ENCODE measurements at places on chromosomes 2 and 18.

DNA sequence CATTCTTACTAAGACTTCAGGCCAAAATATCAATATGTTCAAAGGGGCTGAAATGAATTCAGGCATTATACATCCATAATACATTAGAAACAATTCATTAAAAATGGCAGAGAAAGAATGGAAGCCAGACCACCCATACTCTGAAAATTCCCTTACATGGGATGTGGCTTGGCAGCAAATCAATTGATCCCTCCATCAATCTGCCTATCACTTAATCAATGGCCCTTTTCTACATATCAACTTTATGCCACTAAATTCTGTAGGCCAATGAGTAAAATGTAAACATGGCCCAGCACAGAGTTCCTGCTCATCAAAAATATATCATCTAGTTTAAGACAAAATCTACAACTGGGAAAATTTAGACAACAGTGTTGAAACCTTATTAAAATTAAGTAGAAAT, 41.8 kb upstream of the SLC14A2 start:
- DNase-seq, result no peak

DNA sequence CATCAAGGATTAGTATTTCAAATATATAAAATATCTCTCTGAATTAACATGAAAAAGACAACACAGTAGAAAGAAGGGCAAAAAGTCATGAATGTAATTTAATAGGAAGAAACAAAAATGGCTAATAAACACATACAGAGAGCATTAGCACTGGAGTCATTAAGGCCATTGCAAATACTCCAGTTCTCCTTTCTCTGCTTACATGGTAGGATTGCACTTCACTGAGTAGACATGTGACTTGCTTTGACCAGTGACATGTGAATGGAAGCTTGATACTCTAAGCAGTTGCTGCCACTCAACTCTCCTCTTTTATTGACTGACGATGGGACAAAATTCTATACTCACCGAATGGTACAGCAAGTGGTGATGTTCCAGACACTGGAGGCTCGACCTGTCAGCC, 153.9 kb upstream of the LGALSL start:
- DNase-seq, result no peak

- no peak for DNase-seq
Measured at GRCh38 chr2:27261926-27262298, 935 bp downstream of the SLC30A3 start.

DNA sequence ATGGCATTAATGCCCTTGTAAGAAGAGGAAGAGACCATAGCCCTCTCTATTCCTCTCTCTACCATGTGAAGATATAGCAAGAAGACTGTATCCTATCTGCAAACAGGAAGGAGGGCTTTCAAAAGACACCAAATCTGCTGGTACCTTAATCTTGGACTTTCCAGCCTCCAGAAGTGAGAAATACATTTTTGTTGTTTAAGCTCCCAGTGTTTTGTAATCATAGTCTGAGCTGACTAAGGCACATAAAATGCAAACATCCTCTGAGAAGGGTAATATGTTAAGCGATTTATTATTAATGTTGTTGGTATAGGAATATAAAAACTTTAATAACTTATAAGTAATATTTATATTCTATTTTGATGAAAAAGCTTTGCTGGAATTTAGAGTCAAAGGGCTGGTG, 559.8 kb downstream of the SUCLG1 start:
- DNase-seq, result no peak

- peak; percentile 89 for DNase-seq
Measured at GRCh38 chr2:239465017-239466001, 64.5 kb upstream of the HDAC4 start.

DNA sequence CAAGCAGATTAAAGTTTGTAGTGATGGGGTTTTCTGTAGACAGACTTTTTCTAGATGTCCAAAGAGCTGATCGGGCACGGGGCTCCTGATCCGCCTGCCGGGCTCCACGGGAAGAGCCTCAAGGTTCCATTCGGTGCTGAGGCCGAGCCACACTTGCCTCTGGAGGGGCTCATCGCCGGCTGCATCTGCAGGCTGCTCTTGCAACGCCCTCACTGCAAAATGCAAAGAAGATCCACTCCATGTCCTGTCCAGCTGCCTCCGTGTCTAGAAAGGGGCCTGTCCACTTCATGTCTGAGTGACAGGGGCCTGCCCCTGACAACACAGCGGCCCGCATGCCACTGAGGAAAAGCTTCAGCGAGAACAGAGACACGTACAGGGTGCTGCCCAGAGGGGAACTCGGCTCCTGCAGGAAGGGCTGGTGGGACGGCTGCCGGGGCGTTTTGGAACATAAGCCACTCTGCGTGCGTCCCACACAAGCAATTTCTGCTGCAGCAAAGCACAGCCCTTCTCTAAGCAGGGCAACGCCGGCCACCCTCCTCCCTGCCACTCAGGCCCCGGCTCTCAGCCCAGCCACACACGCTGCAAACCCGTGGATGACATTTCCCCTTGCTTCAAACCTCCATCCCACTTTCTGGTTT, 53.6 kb upstream of the CTDP1 start:
- no peak for DNase-seq

GRCh38 chr2:25286723-25287483, 54.8 kb downstream of the DNMT3A start:
- DNase-seq, result no peak

GRCh38 chr2:95320986-95321767, 24.0 kb downstream of the KCNIP3 start:
- no peak for DNase-seq

DNA sequence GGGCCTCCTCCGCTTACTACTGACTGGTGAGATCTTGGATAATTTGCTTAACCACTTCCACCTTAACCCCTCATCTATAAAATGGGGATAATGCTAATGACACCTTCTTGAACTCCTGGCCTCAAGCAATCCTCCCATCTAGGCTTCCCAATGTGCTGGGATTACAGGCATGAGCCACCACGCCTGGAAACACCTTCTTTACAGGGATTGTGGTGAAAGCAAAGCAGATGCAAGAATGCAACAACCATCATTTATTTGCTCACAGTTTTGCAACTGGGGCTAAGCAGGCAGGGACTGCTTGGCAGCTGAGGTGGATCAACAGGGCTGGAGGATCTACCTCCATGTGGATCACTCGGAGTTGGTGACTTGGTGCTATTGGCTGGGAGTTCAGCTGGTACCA, 76.2 kb upstream of the ZNF532 start:
- no peak for DNase-seq

DNA sequence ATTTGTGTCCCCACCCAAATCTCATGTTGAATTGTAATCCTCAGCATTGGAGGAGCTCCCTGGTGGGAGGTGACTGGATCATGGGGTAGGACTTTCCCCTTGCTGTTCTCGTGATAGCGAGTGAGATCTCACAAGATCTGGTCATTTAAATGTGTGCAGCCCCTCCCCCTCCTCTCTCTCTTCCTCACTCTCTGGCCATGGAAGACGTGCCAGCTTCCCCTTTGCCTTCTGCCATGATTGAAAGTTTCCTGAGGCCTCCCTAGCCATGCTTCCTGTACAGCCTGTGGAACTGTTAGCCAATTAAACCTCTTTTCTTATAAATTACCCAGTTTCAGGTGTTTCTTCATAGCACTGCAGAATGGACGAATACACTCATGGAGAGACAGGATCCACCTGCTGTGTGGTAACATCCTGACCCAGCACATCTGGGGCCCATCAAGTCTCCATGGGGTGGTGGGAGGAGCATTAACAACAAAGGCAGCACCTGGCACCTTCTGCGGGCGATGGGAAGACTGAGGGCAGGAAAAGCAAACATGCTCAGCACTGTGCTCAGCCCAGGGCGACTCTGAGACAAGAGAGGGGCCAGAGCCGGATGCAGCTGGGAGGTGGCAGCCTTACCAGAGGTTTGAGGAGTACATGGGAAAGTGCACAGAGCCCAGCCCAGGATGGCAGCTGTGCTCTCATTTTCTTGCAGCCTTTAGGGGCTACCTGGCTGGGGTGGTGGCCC, 16.2 kb upstream of the ALPP start:
- DNase-seq, result no peak

DNA sequence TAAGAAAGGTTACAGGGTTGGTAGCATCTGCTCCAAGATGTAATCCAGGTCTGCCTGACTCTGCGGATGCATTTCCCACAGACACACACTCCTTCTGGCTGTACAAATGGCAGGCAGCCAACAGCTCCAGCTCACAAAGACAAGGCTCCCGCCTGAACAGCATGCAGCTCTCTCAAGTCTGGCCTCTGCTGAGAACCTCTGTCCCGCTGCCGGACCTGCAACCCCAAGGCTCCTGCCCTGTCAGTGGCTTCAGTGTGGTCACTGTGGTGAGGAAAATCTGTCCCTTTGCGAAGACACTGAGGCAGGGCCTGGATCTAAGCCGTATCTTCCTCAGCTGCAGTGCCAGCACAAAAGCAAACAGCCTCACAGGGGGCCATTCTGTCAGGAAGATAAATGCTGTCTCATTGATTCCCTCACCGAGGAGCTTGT, 469.3 kb upstream of the MEX3C start:
- DNase-seq, result peak; percentile 59

- DNase-seq, result no peak
Measured at GRCh38 chr2:65429786-65430602, 2.4 kb downstream of the SPRED2 start.

DNA sequence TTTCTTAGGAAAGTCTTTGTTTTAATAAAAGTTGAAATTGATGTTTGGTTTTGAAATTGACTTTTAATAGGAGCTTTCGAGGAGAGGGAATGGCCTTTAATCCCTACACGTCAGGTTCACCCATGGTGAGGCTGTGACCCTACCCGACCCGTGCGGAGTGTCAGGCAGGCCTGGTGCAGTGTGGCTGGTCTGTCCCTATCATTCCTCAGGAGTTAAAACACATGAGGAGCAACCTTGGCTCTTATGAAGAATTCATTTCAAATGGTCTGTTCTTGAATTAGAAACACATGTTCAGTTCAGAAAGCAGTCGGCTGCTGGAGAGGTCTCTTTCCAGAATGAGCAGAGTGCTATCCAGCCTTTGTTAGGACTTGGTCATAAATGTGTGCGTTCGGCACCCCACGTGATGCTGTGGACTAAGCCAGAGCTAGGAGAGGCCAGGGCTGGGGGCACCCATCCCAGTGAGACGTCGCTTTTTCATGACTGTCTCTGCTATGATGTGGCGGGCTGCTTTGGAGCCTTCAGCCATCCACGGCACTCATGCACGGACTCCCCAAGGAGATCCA, 54.7 kb downstream of the EMILIN2 start:
- DNase-seq, result no peak

- no peak for DNase-seq
Measured at GRCh38 chr18:7941533-7941932, 374.4 kb downstream of the PTPRM start.

GRCh38 chr2:20196053-20196656, 28.8 kb downstream of the SDC1 start:
- no peak for DNase-seq

DNA sequence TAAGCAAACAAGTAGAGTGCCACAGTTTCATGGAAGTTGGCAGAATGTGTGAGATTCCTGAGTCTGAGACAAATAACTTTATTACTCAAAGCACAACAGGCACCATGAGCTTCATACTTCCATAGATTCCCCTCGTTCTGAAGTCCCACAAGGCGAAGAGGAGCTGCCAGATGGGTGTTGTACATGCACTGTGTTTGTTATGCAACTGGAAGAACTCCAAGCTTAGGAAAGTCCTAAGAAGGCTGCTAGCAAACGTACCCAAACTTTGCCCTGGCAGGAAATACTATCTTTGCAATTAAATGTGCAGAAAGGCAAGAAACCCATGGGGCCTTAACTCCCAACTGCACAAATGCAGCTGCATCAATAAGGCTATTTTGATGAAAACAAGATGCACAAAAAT, 1.6 kb upstream of the GCA start:
- DNase-seq, result no peak

- no peak for DNase-seq
Measured at GRCh38 chr18:66752733-66753132, 148.8 kb upstream of the CDH19 start.

Measured in nucleus accumbens (tissue), 56 donors.